ENCODE measurements at places on chromosomes 4 and X.
A peak's percentile ranks its signal among the peaks of the same experiment; 100 is the strongest.

DNA sequence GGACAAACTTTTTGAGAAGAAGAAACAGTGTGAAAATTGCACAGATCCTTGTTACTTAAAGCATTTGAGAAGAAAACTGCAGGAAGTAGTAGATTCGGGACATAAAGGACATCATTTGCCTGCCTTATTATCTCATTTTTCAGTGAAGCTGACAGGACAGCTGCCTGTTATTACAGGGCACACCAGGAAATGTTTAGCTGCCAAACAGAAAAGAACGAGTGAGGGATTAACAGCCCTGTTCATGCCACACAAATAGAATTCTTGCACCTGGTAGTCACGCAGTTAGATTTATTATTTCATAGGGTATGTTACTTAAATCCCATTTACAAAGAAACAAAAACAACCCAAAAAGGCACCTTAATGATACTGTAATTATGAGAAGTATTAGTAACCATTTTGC lies 100.6 kb downstream of the CHIC2 start:
- no peak for DNase-seq

DNA sequence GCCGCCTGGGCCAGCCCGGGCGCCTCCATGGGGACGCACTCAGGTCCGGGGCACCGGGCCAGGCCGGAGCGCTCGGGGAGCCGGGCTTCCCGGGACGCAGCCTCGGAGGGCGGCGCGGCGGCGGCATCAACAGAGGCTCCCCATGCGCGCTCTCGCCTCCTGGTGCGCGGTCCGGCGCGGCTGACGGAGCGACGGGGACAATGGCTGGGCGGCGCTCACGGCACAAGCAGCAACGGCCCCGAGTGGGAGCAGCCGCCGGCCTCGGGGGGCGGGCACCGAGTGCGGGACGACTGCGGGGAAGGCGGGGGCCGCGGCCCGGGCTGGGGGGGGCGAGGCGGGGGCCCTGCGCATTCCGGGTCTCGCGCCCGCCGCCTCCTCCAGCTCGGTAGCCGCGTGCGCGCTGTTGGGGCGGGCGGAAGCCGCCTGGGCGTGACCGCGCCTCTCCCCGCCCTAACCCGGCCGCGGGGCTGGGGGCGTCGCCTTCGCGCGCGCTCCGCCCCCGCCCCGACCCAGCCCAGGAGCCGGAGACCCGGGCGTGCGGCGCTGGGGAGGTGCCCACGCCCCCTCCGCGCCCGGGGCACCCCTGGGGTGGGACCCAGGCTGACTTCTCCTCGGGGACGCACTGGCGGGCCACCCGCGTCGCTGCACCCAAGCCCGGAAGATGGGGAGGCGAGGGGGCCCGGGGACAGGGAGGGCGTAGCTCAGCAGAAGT lies at the start of gene PRKX:
Gene PRKX (minus strand): TSS at position 425 of the 712 bp plus-strand sequence. CDS start 396 bp downstream, at position 29.
- peak; percentile 74 for DNase-seq

GRCh38 chr4:61275241-61275640 lies 75.1 kb downstream of the ADGRL3 start:
- DNase-seq: no peak

DNA sequence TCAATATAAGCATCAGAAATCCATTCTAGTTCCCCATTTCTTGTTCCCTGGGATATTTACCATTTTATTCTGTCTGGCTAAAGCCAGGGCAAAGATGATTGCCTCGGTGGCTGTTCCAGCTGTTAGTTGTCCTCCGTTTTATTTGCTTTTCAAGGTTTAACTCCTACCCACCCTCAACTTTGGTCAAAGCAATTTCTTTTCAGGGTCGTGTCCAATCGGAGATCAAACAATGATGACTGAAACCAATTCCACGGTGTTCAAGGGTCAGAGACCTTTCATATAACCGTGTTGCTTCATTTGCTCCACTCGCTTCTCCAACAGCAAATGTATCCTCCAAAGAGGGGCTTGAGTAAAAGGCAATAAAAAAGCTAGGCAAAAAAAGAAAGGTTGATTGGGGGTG lies 193.5 kb upstream of the FTHL17 start:
- no peak for DNase-seq

DNA sequence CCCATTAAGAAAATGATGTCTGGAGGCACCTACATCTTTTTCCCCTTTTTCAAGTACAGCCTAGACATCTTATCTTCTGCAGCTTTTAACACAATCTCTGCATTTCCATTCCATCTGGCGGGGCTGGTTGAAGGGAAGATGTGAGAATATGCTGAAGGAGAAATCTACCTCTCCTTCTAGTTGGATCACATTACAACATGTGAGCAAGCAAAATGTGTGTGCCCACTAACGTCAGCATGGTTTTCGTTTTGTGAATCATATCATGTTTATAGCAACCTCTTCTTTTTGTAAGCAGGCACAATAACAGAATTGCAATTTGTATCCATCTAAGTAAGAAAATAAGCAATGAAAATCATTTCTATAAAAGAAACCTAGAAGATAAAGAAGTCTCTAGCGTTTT lies 28.9 kb upstream of the MID1 start:
- DNase-seq: no peak

DNA sequence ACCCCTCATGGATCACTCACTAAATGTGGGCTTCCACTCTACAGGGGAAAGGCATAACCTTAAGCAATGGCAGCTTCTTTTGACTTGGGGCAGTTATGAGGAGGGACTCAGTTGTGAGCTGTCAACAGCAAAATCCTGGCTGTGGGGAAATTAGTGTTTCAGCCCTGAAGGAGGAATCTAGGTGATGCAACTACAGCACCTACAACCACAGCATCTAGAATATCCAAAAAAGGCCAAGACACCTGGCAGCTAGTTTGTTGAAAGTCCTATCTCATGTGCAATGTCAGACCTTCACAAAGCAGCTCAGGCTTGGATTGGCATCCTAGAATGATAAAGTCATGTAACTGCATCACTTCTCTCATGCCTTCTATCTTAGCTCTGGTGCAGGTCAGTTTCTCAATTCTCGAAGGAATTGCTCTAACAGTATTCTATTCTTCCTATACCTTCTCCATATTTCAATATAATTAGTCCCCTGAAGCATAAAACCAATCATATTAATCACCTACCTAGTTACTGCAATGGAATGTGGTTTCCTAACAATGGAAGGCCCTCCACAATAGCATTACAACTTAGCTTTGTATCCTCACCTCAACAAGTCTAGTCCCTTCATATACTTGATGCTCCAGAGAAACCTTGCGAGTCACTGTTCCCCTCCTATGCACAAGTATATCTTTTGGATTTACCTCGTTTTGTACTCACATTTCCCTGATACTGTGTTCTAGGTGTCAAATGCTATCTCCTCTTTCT lies 5.5 kb upstream of the ANTXR2 start:
- no peak for DNase-seq

DNA sequence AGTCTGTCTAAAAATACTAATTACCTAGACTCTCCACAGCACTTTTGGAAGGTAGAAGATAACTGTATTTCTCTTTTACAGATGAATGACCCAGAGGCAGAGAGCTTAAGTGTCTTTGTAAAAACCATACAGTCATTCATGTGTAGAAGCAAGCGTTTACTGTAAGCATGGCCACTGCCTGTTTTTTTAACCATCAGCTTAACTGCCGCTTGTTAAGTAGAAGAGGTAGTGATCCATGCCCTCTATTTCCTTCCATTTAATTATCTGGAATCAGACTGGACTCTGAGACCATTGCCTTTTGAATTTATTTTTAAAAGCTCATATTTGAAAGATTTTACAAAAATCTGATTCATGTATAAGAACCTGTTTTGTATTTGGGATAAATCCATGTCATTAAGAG lies 111.2 kb upstream of the TECRL start:
- DNase-seq: no peak

GRCh38 chrX:1246816-1247215 lies 21.8 kb upstream of the CSF2RA start:
- peak; percentile 67 for DNase-seq

DNA sequence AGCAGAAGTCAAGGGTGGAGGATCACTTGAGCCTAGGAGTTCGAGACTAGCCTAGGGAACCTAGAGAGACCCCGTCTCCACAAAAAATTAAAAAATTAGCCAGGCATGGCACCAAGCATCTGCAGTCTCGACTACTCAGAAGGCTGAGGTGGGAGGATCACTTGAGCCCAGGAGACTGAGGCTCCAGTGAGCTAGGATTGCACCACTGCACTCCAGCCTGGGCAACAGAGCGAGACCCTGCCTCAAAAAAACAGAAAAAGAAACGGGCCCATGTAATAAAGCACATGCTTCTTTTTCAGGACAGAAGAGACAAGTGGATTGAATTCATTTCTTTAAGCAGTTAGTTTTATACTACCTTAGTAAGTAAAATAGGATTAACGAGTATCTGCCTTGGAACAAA lies 42.0 kb downstream of the ELOVL6 start:
- DNase-seq: no peak

GRCh38 chr4:17511051-17511450 lies 839 bp downstream of the QDPR start:
- no peak for DNase-seq

GRCh38 chrX:19535476-19535875 lies 20.2 kb upstream of the MAP3K15 start:
- DNase-seq: no peak

GRCh38 chrX:148600581-148600980 lies 100.2 kb downstream of the AFF2 start:
- no peak for DNase-seq

- no peak for DNase-seq
These were observed at the start of gene SLC10A4 for GRCh38 chr4:48483006-48483776. Gene SLC10A4, plus strand, starts transcription at chr4:48483343. Its CDS starts 219 bp downstream, at chr4:48483562.

DNA sequence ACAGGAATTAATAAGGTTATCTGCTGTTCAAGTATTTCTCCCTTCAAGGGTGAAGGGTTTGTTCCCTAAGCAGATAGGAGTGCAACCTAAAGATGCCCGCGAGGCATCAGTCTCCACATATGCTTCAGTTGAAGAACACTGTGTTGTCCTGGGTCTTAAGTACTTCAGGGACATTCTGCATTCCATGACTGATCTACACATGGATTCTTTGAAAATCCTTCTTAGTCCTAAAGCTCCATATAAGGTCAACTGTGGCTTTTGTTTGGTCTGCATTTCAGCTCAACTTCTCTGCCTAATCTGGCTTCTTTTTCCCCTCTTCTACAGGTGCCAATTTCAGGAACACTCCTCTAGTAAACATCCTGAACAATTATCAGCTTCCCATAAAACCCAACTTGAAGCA lies 21.8 kb upstream of the CTSO start:
- DNase-seq: no peak

GRCh38 chrX:120014354-120015130 lies 62.9 kb downstream of the RHOXF2B start:
- DNase-seq: no peak

Measured in CD4-positive, alpha-beta memory T cell (primary cell).